ENCODE measurements at places on chromosomes 3 and 15.

DNA sequence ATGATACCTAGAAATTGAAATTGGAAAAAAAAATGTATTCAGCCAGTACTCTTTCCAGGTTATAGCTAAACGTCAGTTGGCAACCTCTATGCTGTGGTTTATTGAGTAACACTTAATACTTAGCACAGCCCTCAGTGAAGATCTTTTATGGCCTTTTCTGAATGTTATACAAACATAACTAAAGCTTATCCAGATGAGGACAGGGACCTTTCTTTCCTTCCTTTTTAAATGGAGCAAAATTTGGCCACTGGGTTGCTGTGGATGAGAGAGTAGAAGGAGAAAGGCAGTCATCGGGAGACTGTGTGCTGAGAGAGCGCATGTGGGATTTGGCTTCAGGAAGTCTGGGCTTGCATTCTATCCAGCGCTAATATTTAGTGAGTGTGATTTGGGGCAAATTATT is 36.1 kb downstream of the IGF1R start:
- peak; percentile 44 for DNase-seq

GRCh38 chr15:50232791-50233190 is 32.7 kb downstream of the HDC start:
- DNase-seq: no peak

- DNase-seq: no peak
Observed at GRCh38 chr3:26621176-26621575, 1.4 kb upstream of the LRRC3B start.

DNA sequence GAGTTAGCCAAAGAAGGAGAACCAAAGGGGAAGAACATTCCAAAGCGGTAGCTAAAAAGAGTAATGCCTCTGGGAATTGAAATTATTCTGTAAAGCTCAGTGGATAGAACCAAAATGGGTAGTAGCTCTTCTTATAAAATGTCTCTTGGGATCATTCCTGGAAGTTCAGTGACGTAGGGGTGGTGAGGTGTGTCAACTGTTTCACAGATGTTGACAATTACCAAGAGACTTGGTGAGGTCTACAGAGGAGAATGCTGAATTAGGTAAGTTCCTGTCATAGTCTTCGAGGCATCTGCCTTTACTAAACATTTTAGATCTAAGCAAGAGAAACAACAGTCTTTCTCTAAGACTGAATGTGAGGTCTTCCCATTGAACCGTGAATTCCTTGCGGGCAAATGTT is 67.8 kb downstream of the TPRG1 start:
- DNase-seq: no peak

DNA sequence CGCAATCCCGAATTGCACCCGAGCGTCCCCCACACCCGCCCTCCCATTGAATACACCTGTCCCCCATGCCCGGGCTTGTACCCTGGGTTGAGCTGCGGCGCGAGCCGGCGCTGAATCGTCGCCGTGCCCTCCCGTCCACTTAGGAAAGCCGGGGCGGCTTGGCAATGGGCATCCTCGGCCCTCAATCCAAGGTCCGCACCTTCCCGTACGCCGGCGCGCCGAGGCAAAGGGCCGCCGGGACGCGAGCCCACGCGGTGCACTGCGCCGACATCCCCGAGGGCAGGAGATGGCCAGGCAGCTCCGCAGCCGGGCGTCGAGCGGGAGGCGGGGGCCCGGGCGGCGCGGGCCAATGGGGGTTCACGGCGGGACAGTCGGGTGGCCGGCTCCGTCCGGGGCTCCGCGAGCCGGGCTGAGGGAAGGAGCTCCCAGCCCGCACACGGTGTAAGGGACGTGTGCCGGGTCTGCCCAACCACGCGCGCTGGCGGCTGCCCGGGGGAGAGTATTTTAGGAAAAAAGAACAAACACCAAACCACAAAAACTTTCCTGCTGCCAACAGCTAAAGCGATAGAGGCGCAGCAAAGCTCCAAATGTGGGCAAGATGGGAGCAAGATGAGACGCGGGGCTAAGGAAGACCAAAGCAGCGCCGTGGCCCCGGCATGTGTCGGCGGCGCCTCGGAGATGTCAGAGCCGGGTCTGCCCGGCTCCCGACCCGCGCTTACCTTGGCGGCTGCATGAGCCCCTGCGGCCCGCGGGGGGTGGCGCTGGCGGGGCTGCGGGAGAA is 621 bp downstream of the RGMA start:
- DNase-seq: no peak

DNA sequence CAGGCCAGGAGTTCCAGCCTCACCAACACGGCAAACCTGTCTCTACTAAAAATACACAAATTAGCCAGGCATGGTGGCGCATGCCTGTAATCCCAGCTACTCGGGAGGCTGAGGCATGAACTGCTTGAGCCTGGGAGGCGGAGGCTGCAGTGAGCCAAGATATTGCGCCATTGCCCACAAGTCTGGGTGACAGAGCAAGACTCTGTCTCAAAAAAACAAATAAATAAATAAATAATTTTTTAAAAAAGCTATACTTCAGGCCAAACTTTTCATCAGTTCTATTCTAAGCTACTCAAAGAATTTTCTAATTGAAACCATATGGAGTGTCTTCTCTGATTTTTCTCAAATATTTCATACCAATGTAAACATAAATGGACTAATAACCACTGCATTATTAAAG is 43.5 kb downstream of the PHC3 start:
- DNase-seq: no peak

DNA sequence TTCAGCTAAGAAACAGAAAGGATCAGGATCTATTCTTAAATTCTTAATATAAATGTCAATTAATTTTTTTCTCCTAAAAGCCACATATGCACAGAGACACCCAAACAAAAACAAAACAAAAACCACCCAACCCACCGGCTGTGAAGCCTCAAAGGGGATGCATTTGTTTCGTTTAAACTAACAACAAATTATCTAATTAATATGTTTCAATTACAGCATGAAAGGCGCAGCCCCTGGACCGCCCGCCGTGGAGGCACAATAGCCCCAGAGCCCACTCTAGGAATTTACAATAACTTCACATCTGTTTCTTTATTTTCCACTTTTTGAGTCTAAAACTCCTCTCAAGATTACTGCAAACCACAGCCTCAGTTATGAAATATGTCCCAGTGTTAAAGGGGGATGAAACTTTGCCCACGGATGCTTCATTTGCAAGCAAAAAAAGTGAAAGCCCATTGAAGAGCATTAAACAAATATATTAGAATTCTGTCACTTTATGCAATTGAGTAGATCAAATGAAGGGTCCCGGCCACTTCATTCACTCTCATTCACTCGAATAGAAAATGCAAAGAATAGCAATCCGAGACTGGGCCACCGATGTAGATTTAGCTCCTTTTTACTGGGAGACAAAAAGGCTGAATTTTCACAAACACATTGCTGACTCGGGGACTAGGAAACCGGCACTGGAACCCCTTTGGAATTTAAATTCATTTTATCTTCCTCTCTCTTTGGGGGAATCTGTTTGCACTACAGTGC is 6.0 kb downstream of the FOXB1 start:
- no peak for DNase-seq

GRCh38 chr15:88652456-88653199 is 13.8 kb downstream of the ISG20 start:
- no peak for DNase-seq

DNA sequence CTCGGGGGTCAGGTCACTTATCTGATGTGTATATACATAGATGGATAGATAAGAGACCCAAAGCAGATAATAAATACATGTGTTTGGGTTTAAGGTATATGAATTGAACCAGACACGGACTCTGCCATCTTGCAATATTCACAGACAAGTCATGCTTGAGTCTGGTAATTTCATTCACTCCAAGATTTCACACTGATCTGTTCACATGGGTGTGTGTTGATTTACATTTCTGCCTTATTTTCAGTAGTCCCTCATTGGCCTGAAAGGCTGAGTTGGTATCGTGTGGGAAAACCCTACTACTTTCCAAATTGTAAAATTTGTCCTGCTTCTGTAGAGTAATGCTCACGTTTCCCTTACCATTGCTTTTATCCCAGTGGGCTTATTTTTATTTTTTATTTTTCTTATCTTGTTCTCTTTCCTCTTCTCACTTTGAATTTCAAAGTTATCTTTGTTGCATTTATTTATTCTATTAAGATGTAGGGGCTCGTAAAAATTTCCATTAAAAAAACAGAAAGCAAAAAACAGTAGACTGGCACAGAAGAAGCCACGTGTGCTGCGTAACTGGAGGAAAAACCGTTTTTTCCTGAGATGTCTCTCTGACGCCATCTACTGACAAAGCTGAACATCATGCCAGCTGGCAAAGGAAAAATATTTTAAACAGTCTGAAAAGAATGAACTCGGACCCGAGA is 10.8 kb upstream of the MFSD1 start:
- DNase-seq: peak; percentile 88

Data from ELR (cell line).